ENCODE measurements at places on chromosomes 13 and 19.

GRCh38 chr13:77375560-77376108 lies 48.7 kb upstream of the MYCBP2 start:
- no peak for DNase-seq

GRCh38 chr13:48478391-48478790 lies 54.5 kb downstream of the RCBTB2 start:
- no peak for DNase-seq

DNA sequence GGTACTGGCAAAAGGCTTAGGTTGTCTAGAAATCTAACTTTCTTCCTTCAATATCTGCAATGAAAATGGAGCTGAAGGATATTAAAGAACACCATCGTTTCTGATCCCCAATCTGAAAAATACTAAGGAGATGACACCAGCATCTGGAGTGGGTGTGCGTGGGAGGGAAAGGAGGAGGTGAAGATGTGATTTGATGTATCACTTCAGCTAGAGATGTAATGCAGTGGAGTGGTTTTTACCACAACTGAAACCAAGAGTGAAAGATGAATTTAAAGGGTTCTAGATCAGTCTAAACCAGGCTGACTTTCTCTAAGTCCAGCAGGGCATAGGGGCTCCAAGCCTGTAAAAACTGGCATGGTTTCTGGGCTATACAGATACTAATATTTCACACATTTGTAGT lies 148.4 kb downstream of the AKAP11 start:
- no peak for DNase-seq

- DNase-seq, result no peak
Measured at GRCh38 chr13:44104969-44105368, 225.3 kb downstream of the LACC1 start.

- DNase-seq, result peak; percentile 28
Measured at GRCh38 chr19:31504221-31504620, 155.0 kb upstream of the TSHZ3 start.

GRCh38 chr19:33461256-33462111 lies 60.1 kb downstream of the PEPD start:
- peak; percentile 47 for DNase-seq

DNA sequence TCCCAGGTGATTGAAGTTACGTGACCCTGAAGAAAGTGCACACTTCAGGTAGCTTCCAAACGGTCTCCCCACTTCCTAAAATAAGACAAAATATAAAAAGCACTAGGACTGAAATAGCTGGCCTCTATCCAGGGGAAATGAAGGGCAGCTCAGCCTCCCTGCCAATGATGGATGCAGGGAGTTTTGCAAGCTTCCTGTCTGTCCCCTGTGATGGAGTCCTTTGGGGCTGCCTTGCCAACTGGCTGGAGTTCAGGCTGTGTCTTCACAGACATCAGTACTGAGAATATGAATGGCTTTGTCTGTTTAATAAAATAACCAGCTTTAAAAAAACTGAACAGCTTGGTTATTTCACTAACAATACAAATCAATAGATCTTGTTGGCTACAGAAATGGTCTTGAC lies 101.4 kb upstream of the GPR12 start:
- DNase-seq, result no peak

DNA sequence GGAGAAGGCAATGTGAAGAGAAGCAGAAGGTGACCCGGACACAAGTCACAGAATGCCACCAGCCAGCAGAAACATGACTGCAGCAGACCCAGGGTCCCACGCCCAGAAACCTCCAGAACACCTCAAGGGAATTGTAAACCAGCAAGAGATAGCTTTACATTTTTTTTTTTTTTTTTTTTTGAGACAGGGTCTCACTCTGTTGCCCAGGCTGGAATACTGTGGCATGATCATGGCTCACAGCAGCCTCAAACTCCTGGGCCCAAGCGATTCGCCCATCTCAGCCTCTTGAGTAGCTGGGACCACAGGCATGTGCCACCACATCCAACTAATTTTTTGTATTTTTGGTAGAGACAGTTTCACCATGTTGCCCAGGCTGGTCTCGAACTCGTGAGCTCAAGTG lies 10.5 kb upstream of the CEACAM20 start:
- DNase-seq, result no peak

DNA sequence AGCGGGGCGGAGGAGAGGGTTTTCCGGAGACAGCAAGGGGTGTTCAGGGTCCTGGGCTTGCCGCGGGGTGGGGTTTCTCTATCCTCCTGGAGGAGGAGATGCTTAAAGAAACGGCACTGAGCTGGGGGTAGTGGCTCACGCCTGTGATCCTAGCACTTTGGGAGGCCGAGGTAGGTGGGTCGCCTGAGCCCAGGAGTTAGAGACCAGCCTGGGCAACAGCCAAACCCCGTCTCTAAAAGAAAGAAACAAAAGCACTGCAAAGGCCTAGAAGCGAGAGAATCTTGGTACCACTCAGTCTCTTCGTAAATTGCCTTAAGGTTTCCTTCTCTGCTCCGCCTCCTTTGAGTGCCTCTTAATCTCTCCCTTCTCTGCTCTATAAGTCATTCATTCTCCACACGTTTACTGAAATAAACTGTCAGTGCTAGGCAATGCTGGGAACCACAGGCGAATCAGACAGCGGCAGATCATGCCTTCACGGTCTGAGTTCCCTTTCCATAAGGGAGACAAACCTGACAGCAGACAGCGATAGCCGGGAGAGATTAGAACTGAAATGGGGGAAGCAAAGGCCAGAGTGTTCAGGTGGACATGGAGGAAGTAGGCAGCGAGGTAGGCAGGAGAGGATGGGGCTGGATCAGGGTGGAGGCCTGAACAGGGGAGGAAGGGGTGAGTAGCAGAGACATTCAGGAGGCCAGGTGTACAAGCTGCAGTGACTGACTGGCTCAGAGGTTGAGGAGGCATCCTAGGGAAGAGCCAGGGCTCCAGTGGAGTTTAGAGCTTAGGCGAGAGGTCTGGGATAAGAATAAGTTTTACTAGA lies 580 bp downstream of the EIF3K start:
- DNase-seq, result no peak

- no peak for DNase-seq
Measured at GRCh38 chr19:43450545-43450997, 14.8 kb downstream of the LYPD3 start.

- DNase-seq, result no peak
Measured at GRCh38 chr13:84651288-84651687, 769.0 kb upstream of the SLITRK1 start.

GRCh38 chr19:29098863-29099481 lies 114.0 kb downstream of the UQCRFS1 start:
- no peak for DNase-seq

DNA sequence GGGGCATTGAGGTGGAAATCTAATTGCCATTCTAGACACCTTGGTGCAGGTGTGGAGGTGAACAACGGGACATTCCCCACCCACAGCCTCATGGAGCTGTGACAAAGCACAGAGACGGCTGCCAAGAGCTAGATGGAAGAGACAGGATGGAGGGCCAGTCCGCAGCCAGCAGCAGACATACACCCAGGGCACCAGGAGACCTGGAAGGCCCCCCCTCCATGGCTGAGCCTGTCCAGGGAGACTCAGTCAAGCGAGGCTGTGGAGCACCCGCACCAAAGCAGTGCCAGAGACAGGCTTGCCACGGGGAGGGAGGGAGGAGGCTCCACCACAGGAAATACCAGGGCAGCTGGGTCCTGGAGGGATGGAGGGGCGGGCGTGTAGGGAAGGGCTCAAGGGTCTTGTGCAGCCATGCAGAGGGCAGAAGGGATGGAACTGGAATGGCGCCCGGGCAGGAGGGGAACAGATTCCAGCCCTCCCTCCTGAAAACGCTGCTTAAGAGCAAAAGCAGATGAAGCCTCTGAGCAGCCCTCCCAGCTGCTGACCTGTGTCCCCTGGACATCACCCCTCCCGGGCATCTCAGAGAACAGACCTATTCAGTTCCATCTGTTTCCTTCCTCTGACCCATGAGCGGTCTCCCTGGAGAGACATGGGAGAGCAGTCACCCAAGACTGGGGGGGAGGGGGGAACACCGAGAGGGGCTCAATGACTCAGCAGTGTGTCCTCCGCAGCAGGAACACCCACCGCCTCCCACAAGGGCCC lies 14.4 kb downstream of the EPS15L1 start:
- no peak for DNase-seq

DNA sequence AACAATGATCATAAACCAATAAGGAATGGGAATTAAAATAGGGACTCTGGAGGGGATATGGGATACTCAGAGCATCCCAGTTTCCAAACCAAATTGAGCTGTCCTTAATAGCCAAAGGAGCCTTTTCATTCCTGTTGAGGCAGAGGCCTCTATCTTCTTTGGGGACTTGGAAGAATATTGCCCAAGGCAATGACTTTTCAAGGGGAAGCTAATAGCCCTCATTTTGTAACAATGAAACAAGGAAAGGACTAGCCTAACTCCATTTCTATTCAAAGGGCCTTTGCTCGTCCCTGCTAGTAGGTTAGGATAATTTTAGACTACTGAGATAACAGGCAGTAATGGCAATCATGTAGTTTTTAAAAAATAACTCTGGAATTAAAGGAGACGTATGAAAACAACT lies 789.8 kb upstream of the SLITRK5 start:
- DNase-seq, result no peak

DNA sequence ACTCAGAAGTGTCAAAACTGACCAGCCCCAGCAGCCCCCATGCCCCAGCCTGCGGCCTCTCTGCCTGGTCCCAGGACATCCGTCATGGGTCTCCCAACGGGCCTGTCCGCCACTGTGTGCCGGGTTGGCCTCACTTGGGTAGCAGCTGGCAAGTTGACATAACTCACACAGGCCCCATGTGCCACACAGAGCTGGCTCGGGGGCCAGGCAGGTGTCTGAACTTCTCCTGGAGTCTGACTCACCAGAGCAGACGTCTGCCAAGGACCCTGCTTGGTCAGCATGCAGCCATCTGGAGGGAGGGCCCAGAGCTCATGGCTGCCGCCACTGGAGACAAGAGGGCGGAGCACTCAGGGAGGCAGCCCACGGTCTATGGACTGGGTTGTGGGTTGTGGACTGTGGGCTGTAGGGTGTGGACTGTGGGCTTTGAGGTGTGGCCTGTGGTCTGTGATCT lies 32.0 kb upstream of the TMEM255B start:
- no peak for DNase-seq

DNA sequence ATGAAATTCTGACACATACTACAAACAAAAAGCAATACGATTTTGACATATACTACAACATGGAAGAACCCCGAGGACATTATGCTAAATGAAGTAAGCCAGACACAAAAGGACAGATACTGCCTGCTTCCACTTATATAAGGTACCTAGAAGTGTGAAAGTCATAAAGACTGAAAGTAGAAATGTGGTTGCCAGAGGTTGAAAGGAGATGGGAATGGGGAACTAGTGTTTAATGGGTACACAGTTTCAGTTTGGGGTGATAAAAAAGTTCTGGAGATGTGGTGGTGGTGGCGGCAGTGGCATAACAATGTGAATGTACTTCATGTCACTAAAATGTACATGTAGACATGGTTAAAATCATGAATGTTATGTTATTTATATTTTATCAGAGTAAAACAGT lies 12.1 kb upstream of the NDFIP2 start:
- no peak for DNase-seq

DNA sequence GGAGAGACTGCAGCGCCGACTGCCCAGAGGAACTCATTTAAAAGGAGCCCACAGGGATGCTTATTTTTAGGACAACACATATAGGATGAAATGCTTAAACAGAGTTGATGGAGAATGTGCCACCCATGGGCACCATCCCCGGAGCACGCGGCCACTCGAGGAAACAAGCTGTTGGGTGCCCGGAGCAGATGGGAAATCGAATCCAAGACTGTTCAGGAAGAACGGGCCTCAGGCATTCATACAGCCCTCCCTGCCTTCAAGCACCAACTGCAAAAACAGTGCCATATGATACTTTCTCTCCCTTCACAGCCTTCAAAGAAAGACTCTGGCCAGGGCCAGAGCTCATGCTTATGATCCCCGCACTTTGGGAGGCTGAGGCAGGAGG lies 40.2 kb downstream of the RAB20 start:
- no peak for DNase-seq

DNA sequence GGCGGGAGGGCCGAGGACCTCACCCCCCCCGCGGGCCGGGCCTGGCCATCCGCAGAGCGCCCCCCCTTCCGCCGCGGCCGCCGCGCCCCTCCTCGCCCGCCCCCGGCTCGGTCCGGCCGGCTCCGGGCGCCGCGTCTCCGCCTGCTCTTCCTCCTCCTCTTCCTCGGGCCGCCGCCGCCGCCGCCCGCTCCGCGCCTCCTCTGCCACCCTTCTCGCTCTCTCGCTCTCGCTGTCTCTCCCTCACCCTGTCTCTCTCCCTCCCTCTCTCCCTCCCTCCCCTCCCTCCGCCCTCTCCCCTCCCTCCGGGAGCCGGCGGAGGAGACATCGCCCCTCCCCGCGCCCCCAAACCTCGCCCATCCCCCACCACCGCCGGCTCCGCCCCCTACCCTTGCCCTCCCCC lies at the start of gene SHANK1:
Gene SHANK1, minus strand, starts transcription at position 237 of the 400 bp plus-strand sequence. CDS start 2,883 bp downstream, outside the sequence.
- no peak for DNase-seq

DNA sequence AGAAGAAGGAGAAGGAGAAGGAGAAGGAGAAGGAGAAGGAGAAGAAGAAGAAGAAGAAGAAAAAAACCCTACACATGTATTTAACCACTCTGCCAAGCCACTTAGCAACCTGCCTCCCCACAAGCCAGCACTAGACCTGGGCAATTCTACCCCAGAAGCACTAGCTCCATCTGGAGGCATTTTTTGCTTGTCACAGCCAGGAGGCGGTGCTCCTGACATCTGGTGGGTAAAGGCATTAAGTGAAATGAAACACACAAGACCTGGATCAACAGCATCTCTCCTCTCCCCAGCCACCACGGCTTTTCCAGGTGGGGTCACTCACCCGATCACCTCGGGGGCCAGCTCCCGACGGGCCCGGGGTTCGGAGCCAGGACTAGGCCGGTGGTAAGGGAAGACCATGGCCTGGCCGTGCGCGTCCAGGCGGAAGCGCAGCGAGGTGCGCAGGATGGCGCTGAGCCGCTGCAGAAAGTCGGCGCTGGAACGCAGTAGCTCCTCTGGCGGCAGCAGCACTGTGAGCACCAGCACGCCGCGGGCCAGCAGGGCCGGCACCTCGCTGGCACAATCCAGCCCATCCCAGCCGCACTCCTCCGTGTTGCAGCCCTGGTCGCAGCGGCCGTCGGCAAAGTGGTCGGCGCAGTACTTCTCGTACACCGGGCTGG lies 26.9 kb downstream of the NOTCH3 start:
- DNase-seq, result no peak

DNA sequence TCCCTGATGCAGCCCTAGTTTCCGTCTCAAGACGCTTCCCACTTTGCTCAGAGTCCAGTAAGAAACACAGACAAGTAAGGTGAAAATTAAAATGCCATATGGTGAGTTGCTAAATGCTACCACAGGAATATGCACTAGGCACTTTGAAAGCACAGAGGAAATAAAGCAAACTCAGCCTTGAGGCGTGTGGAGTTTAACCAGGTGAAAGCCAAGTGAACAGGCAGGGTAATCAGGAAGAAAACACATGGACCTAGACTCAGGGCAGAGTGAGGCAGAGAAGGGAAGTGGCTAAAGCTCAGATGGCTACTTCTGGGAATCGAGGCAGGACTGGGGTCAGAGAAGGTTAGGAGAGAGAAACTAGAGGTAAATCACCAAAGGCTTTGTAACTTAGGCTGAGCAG lies 5.4 kb upstream of the UBL3 start:
- peak; percentile 50 for DNase-seq

- DNase-seq, result peak; percentile 57
Measured at GRCh38 chr13:50168786-50169185, 153.5 kb downstream of the KCNRG start.

- DNase-seq, result no peak
Measured at GRCh38 chr13:109160887-109161669, 531.7 kb downstream of the MYO16 start.

GRCh38 chr13:49643035-49643646 lies 14.8 kb downstream of the ARL11 start:
- DNase-seq, result no peak
